ENCODE measurements at places on chromosomes 7 and 10.

GRCh38 chr7:81822811-81823210 is 53.0 kb upstream of the HGF start:
- DNase-seq = no peak

- peak; percentile 60 for DNase-seq
Observed at GRCh38 chr7:77537778-77538280, 734 bp downstream of the PTPN12 start.

DNA sequence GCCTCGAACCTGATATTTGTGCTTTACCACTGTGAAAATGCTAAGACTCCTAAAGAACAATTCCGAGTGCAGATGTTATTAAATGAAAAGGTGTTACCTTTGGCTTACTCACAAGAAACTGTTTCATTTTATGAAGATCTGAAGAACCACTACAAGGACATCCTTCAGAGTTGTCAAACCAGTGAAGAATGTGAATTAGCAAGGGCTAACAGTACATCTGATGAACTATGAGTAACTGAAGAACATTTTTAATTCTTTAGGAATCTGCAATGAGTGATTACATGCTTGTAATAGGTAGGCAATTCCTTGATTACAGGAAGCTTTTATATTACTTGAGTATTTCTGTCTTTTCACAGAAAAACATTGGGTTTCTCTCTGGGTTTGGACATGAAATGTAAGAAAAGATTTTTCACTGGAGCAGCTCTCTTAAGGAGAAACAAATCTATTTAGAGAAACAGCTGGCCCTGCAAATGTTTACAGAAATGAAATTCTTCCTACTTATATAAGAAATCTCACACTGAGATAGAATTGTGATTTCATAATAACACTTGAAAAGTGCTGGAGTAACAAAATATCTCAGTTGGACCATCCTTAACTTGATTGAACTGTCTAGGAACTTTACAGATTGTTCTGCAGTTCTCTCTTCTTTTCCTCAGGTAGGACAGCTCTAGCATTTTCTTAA is 47.7 kb downstream of the MINPP1 start:
- DNase-seq = no peak

- DNase-seq = no peak
Observed at GRCh38 chr7:153627323-153627722, 424.9 kb upstream of the DPP6 start.

DNA sequence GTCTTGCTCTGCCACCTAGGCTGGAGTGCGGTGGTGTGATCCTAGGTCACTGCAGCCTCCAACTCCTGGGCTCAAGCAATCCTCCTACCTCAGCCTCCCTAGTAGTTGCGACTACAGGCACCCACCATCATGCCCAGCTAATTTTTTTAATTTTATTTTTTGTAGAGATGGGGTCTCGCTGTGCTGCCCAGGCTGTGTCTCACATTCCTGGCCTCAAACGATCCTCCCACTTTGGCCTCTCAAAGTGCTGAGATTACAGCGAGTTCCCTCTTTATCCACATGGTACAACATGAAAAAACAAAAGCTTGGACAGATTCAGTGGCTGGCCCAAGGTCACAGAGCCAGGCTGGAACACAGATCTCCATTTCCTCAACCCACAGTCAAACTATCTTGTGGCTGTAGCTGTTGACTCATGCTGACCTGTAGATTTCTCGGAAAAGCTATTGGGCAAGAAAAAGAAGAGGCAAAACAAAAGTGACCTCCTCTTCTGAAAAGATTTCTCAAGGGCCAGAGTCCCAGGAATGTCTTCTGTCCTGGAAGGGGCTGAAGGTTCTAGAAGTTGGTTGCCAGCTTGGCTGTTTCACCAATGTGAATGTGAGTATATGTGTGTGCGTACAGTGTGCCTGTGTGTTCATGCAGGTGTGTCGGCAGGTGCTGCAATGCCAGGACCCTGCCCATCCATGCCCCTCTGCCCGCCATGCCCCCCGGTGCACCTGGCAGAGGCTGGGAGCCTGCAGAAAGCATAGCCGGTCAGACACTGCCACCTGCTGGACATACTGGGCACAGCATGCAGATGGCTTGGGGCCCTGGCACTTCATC is 28.4 kb downstream of the TMEM130 start:
- DNase-seq = peak; percentile 19

- DNase-seq = peak; percentile 12
Observed at GRCh38 chr10:94088926-94089381, 95.2 kb downstream of the PLCE1 start.

- no peak for DNase-seq
Observed at GRCh38 chr7:5377279-5377678, 46.4 kb downstream of the TNRC18 start.

GRCh38 chr7:30928254-30928872 is 16.7 kb downstream of the AQP1 start:
- no peak for DNase-seq

GRCh38 chr7:18667466-18667865 is 171.9 kb downstream of the HDAC9 start:
- DNase-seq = no peak

DNA sequence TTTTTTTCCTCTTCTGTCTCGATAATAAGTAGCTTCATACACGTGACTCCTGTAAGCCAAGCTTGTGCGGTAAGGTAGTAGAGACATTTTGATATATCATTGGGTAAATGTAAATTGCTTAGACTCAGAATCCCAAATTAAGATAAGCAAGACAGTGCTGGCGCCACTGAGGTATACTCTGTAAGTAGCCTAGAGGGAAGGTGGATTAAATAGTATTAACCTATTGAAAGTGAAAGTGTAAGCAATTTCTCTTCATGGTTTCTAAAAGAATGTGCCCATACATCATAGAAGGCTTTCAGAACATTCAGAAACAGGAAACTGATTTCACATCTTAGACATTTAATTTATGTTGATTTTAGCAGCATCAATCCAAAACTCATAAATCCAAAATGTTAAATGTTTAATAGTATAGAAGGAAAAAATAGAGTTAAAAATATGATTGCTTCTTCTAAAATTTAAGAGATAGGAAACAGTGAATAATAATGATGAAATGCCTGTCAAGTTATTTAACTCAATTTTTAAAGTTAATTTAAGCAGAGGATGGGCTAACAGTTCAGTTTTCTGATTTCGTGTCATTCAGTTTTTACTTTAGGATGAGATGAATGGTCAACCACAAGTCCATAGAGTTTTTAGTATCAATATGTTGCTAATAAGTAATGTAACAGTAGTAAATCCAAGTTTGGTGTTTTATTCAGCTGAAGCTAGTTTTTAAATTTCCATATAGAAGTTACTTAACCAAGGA is 36.8 kb downstream of the LRRC72 start:
- DNase-seq = no peak

GRCh38 chr10:5613481-5614154 is 52.8 kb downstream of the ASB13 start:
- DNase-seq = no peak

DNA sequence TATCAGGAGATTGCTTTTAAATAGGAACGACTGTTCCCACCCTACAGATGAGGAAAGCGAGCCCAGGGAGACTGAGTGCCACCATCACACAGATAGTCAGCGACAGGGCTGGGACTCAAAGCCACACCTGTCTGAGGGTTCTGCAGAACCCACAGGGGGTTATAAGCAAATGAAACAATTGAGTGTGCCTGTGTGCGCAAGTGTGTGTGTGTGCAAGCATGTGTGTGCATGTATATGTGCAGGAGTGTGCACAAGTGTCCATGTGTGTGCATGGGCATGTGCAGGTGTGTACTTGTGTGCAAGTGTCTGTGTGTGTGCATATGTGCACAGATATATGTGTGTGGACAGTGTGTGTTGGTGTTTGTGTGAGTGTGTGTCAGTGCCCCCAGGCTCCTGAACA is 280.2 kb downstream of the GRID1 start:
- DNase-seq = no peak

DNA sequence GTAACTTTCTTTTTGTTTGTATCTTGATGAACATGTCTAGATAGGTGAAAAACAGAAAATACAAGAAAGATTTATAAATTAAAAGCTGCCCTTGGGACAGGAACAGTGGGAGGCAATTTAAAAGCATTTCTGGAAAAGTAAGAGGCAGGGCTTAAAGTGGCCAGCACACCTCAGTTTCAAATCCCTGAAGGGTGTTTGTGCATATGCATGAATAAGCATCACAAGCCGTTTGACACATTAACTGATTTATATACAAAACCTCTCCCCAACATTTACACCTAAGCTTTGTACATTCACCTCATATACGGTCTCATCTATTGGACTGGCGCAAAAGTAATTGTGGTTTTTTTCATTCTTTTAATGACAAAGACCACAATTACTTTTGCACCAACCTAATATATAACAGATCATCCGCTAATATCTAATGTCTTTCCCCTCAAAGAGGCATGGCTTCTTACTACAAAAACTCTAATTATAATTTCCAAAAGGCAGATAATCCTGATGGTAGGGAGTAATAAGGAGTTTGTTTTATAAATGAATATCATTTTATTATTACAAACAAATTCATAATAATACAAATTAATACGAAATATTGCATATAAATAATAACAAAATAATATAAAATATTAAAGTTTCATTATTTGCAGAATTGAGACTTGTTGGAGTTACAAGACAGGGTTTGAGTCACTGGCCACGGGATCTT is 48.3 kb downstream of the LRGUK start:
- no peak for DNase-seq

GRCh38 chr7:421136-421991 is 98.3 kb downstream of the PDGFA start:
- DNase-seq = peak; percentile 40

GRCh38 chr7:82562716-82563404 is 119.3 kb upstream of the CACNA2D1 start:
- DNase-seq = no peak

DNA sequence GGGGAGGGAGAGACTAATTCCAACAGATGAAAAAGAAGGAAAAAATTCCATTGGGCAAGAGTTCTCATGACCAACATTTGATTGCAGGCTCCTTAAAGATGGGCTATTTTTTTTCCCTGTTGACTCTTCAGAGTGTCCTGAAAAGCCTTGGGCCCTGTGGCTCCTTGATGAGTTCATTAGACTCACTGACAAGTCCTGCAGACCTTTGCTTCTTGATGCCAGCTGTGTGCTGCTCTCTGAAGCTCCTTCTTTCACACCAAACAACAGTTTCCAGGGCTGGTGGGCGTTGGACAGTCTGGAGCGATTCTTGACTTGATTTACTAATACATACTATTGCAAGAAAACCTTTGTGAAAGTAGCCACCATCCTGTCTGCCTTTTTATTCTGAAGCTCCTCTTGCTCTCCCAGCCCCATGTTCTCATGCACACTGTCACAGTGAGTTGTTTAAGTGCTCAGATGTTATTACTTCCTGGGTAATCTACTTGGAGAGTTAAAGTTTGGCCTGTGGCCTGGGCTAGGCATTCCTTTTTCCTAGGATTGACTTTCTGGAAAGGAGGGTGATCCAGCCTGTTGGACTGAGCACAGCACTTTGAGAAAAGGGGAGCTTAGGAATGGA is 250.3 kb downstream of the PTEN start:
- DNase-seq = no peak

DNA sequence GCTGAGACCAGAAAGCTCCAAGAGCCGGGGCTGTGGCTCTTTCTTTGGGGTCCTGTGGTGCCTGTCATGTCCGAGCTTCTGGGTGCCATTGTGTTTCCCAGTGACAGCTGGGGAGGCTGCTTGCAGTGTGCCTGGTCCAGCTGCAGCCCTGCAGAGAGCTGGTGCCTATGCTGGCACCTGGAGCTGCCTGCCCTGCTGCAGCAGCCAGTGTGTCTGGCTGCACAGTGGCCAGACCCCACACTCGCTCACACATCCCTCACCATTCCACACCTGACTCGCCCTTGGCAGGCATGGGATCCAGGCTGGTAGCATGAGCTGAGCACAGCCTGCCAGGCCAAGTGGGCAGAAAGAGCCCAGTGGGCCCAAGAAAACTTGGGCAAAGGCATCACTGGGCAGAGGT is 635.1 kb upstream of the SEMA3D start:
- no peak for DNase-seq

GRCh38 chr7:137753948-137754851 is 92.6 kb downstream of the DGKI start:
- peak; percentile 90 for DNase-seq

- peak; percentile 55 for DNase-seq
Observed at GRCh38 chr10:72353028-72353964, 1.4 kb downstream of the DNAJB12 start.

- DNase-seq = no peak
Observed at GRCh38 chr10:72356115-72356514, 1.4 kb upstream of the DNAJB12 start.

DNA sequence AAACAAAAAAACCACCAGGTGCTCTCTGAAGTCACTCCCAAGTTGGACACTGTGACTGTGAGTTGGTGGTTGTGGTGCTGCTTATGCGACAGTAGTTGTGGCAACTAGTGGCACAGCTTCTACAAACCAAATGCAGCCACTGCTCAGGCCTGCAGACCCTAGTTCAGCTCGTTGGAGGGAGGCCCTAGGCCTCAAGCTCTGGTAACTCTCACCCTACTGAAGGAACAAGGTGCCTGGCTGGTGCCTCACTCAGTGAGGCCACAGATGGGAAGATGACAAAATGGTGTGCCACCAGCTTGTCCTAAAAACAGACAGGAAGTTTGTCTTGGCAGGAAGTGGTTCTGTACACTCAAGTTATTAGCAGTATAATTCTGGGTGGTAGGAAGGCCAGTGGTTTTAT is 45.3 kb upstream of the RAPGEF5 start:
- DNase-seq = no peak

- DNase-seq = no peak
Observed at GRCh38 chr10:125567529-125567928, 115.4 kb downstream of the TEX36 start.

DNA sequence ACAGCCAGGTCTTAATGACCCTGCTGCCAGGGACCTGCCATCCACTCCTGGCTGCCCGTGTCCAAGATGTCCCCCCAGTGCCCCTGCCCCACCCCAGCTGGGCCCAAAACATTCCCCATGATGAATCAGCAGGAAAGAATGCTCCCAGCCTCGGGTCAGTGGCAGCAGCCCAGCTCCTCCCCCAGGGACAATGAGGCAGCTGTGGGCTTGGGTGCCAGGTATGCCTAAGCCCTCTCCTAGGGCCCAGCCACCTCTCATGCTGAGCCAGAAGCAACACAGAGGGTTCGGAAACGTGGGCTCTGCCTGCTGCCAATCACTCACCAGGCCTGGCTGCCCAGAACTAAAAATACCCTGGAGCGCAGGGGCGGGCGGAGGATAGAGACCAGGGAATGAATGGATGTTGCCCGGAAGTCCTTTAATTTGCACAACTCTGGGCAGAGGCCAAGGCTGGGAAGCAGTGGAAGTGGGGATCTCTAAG is 1.5 kb upstream of the LOXL4 start:
- peak; percentile 31 for DNase-seq

- DNase-seq = no peak
Observed at GRCh38 chr10:89771684-89772083, 70.3 kb downstream of the KIF20B start.

- no peak for DNase-seq
Observed at GRCh38 chr7:39709768-39710311, 86.5 kb downstream of the RALA start.

GRCh38 chr10:87546210-87546609 is 41.5 kb downstream of the MINPP1 start:
- DNase-seq = no peak

Data from NCI-H146 (cell line).